Parietal lobe (tissue), 2 donors: ENCODE measurements at places on chromosomes 12 and 14. TPM values are rescaled to one million over a fixed set of nuclear protein-coding genes. Genes with fewer than 3 reads are reported as not detected.

TEX52 gene
- not detected for total RNA-seq

SLC6A15 gene
- 76.1 TPM for total RNA-seq

TMEM179 gene
- 43.2 TPM for total RNA-seq

CLEC6A gene
- total RNA-seq: not detected

NRL gene
- total RNA-seq: 2.2 TPM
